Activated CD8-positive, alpha-beta memory T cell treated with anti-CD3 and anti-CD28 coated beads for 4 hours (primary cell): ENCODE measurements at places on chromosomes 12 and 14.

- DNase-seq, result no peak
These were observed 9.8 kb downstream of the KMT5A start for GRCh38 chr12:123393747-123394146.

GRCh38 chr14:95293449-95293848, 26.3 kb downstream of the CLMN start:
- no peak for DNase-seq

DNA sequence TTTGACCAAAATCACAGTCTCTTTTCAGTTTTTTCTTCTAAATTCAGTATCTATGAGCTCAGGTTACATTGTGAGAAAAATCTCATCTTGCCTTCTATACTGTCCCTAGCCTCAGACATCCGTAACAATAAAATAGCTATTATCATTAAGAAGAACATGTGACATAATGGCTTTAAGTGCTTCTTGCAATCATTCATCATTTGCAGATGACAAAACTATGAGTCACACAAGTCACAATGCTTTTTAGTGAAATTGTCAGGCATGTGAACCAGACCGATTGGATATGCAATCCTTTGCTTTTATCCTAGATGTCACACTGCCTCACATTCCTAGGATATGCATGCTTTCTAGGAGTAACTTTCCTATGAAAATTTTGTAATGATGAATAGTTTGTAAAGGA, 313.1 kb downstream of the SLC6A15 start:
- no peak for DNase-seq

GRCh38 chr12:13915096-13915495, 66.3 kb downstream of the GRIN2B start:
- no peak for DNase-seq

DNA sequence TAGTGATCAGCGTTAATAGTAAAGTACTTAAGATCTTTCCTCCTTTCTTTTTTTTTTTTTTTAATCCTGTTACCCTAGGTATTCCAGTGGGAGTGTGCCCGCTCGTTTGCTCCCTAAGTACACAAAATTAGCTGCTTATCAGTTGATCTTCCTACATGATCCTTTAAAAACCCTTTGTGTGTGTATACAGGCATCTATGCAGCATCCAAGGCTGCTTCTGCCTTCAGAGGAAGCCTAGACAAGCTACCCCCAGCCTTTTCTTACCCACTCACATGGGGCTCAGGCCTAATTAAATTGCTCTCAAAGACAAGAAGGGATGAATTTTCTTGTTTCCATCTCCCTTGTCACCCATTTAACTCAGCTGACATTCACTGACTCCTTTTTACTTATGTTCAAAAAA, 343.4 kb upstream of the LMO3 start:
- DNase-seq, result no peak

DNA sequence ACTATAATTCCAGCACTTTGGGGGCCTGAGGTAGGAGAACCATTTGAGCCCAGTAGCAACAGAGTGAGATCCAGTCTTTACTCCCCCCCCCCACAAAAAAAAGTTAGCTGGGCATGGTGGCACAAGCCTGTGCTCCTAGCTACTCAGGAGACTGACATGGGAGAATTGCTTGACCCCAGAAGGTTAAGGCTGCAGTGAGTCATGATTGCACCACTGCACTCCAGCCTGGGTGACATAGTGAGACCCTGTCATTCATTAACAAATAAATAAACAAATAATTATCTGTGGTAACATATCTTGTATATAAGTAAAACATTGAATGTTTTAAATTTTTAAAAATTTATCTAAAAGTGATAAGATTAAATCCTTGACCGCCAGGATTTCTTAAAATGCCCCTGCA, 4.8 kb downstream of the ENTPD5 start:
- DNase-seq, result no peak

DNA sequence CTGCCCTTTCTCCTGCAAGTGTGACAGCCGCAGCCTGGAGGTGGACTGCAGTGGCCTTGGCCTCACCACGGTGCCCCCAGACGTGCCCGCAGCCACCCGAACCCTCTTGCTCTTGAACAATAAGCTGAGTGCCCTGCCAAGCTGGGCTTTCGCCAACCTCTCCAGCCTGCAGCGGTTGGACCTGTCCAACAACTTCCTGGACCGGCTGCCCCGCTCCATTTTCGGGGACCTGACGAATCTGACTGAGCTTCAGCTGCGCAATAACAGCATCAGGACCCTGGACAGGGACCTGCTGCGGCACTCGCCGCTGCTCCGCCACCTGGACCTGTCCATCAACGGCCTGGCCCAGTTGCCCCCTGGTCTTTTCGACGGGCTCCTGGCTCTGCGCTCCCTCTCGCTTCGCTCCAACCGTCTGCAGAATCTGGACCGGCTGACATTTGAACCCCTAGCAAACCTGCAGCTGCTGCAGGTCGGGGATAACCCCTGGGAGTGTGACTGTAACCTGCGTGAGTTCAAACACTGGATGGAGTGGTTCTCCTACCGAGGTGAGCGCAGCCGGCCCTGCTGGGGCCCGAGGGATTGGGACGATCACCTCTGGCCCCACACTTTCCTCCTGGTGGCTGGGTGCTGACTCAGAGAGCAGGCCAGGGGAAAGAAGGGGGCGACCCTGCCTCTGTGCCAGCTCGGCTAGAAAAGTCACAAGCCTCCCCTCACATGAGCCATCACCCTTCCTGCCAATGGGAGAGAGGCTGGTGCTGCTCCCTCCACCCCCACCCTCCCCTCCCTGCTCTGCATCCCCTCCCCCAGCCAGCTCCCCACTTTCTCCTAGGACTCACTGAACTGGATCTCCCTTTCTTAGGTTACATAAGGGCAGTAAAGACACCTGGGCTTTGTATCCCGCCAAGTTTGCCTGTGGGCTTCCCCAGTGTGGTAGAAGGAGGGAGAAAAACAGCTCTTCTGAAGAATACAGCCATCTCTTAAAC, 10.9 kb downstream of the LRTM2 start:
- DNase-seq, result no peak

- DNase-seq, result no peak
These were observed 47.6 kb upstream of the RBM19 start for GRCh38 chr12:114013575-114014345.

- DNase-seq, result no peak
These were observed 770.7 kb upstream of the TMEM132C start for GRCh38 chr12:127496255-127496654.

GRCh38 chr12:112823582-112824149, 32.1 kb downstream of the RPH3A start:
- DNase-seq, result no peak

- DNase-seq, result no peak
These were observed 435.3 kb downstream of the RAD51B start for GRCh38 chr14:68254669-68255527.

DNA sequence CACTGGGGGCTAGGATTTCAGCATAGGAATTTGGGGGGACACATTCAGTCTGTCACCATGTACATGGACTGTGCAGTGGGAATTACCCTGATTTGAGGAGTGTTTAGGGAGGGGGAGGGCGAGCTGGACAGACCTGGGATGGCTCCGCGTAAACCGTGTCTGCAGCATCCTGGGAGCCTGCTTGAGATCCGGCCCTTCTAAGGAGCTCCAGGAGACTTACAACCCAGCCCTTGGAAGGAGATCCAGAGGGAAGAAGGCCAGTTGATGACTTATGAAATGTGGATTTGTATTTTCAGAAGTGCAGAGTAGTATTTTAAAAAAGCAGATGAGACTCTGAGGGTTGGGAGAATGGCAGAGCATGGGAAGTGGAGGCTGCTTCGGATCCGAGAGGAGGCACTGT, 153.2 kb downstream of the CACNA1C start:
- no peak for DNase-seq

GRCh38 chr12:75579552-75579951, 68.1 kb upstream of the KRR1 start:
- no peak for DNase-seq

- no peak for DNase-seq
These were observed 41.5 kb downstream of the APAF1 start for GRCh38 chr12:98686603-98687002.

DNA sequence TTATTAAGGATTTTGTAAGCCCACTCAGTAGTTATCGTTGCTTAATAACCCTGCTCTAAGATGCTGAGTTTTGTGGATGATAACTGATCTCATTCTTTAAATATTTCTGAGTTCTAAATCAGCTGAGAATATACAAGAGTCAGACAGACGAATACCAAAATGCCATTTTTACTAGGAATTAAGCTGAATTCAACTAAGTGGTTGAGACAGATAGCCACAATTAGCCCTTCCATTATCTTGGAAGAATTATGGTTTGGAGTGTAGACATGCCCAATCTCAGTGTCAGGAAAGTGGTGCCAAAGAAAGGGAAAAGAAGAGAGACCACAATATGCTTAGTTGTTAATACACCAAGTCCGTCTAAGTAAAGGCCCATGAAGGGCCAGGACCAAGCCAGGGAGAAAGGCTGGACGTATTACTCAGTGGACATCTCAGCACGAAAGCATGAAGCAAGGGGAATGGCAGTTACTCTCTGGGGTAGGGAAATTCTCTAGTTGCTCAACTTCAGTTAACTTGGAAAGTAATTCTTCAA, 58.6 kb downstream of the KCNA5 start:
- no peak for DNase-seq

GRCh38 chr12:57031138-57031725, 14.9 kb upstream of the TAC3 start:
- DNase-seq, result no peak

GRCh38 chr12:123571343-123571813, 13.0 kb upstream of the TMED2 start:
- no peak for DNase-seq

- peak; percentile 20 for DNase-seq
These were observed 51.8 kb downstream of the FOXN3 start for GRCh38 chr14:89365061-89365801.

GRCh38 chr12:116465856-116466255, 93.3 kb upstream of the MAP1LC3B2 start:
- DNase-seq, result no peak

DNA sequence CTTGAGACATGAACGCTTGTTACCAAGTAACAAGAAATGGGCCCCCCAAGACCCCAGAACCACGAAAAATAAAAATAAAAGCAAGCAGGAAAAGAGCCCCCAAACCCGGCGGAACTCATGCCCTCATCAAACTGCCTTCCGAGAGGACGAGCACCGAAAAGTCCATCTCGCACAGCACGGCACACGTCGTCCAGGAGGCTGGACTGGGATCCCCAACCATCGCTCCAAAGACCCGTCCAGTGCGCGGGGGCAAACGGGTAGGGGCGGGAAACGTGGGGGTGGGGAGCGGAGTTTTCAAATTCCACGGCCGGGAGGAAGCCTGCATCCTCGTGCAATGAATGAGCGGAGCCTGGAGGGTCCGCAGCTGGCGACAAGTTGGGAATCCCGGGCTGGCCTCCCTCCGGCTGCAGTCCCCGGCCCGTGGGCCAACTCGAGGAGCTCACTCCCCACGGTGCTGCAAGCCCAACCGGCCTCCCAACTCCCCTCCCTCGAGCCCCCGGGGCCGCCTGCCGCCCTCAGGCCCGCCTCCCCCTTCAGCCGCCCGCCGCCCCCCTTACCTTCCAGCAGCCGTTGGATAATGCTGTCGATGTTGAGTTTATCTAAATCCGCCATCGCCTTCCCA, 484 bp downstream of the PPP1CC start:
- no peak for DNase-seq

- peak; percentile 25 for DNase-seq
These were observed 93.8 kb downstream of the RFLNA start for GRCh38 chr12:124388679-124389137.

- DNase-seq, result no peak
These were observed 64.7 kb downstream of the PPP2R5E start for GRCh38 chr14:63478437-63478852.

- DNase-seq, result no peak
These were observed 11.3 kb upstream of the PLBD2 start for GRCh38 chr12:113347107-113347506.

DNA sequence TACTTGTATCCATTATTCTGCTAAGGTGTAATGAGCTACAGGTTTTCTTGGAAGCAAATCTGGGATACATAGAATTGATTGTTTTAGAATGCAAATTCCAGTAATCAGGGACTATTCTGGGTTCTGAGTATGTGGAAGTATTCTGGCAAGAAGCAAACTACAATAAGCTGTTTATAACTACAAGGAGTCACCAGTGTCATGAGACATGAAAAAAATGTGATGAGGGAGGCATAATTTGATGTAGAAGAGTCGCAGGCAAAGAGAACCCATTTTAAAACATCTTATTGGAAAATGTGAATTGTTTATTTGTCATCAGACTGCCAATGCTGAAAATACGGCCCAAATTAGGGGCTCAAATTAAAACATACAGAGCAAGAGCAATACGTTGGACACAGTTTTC, 321.8 kb upstream of the E2F7 start:
- no peak for DNase-seq

- DNase-seq, result no peak
These were observed 18.8 kb downstream of the ATP5MC2 start for GRCh38 chr12:53657041-53657440.

DNA sequence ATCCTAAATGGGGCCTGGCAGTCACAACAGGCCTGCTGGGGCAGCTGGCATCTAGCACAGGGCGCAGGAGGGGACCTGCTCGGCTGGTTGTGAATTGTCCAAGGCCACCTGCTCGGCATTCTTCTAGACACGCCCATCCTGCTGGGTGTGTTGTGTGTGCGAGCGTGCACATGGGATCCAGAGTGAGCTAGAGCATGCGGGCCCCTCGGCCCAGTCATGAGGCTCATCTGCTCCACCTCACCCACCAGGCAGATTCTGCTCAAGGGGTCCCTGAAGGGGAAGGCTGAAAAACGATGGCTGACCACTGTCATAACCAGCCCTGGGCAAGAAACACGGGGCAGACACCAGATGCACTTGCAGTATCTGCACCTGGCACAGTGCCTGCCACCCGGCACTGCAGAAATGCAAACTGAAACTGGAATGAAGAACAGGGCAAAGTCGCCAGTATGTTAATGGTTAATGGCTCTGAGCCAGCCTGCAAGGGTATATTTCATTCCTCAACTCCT, 31.8 kb downstream of the MAX start:
- DNase-seq, result no peak

- DNase-seq, result no peak
These were observed 50.3 kb downstream of the ADAMTS20 start for GRCh38 chr12:43501703-43502102.

- no peak for DNase-seq
These were observed 649.8 kb downstream of the RPS29 start for GRCh38 chr14:48936362-48936761.

GRCh38 chr14:74302152-74302628, 544 bp downstream of the ABCD4 start:
- no peak for DNase-seq

DNA sequence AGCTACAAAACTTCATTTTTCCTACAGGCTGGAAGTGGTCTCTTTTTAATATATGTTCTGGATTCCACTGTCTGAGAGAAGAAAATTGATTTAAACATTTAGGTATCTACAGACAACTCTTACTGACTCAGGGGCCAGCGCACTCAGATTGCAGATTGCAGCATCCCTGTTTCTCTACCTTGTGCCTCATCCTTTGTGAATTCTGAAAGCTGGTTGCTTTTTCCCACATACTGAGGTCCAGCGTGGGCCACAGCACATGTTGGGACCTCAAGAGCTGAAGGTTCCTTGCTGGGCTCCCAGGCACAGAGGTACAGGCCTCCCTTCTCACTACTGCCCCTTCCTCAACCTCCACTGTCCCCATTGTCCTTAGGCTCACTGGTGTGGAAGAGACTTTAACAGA, 101.7 kb upstream of the CCDC175 start:
- DNase-seq, result no peak
